ENCODE measurements at places on chromosomes 2 and 18. TPM values are rescaled to one million over a fixed set of nuclear protein-coding genes. Genes with fewer than 3 reads are reported as not detected.

DNA sequence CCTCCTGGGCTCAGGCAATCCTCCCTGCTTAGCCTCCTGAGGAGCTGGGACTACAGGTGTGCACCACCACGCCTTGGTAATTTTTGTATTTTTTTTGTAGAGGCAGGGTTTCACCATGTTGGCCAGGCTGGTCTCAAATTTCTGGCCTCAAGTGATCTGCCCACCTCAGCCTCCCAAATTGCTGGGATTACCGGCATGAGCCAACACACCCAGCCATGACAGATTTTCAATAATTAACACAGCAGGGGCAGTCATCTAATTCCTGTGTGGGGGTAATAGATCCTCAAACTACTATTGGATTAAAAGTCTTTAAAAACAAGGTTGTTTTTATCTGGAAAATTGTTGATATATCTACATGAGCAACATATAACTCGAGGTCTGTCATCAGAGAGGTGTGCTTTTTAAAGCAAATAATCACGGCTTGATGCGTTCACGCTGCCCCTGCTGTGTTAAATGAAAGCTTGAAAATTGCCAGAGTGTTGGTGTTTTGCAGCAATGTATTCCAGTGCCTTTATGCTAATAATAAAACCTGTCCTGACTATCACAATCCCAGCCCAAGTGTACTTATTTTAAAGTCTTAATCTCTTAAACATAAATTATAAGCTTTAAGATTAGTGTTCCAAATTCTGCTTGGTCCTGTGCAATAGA lies 35.6 kb upstream of the ASB1 start:
- no peak for DNase-seq

- DNase-seq = no peak
Observed at GRCh38 chr2:197915548-197916265, 111.3 kb downstream of the PLCL1 start.

GRCh38 chr2:14626873-14627272 lies 5.6 kb upstream of the LRATD1 start:
- DNase-seq = no peak

Gene CDH19
- not detected for total RNA-seq

DNA sequence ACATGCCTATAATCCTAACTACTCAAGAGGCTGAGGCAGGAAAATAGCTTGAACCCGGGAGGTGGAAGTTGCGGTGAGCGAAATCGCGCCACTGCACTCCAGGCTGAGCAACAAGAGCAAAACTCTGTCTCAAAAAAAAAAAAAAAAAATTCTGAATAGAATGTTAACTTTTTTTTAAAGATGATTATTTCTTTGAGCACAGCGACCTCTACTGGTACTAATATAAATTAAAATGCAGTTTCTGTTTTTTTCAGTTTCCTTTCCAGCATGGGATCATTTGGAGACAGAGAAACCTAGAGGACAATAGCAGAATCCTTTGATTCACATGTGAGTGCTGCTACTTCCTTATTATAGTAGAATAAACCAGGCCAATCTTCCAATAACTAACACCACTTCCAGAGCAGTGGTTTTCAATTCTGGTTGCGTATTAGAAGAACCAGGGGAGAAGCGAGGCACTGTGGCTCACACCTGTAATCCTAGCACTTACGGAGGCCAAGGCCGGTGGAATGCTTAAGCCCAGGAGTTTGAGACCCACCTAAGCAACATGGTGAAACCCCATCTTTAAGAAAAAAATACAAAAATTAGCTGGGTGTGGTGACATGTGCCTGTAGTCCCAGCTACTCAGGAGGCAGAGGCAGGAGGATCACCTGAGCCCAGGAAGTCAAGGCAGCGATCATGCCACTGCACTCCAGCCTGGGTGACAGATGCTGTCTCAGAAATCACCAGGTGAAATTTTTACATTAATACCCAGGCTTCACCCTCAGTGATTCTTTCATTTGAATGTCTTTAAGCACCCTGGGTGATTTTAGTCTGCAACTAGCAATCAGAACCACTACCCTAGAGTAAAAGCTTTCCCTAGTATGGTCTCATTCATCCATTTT lies 10.1 kb downstream of the SRSF7 start:
- no peak for DNase-seq

Gene WNT10A
- total RNA-seq = 3.1 TPM

Gene CD8B2
- total RNA-seq = 1.3 TPM

GRCh38 chr2:196293751-196294515 lies 122.6 kb upstream of the STK17B start:
- DNase-seq = no peak

Gene NT5C1B
- total RNA-seq = not detected

DNA sequence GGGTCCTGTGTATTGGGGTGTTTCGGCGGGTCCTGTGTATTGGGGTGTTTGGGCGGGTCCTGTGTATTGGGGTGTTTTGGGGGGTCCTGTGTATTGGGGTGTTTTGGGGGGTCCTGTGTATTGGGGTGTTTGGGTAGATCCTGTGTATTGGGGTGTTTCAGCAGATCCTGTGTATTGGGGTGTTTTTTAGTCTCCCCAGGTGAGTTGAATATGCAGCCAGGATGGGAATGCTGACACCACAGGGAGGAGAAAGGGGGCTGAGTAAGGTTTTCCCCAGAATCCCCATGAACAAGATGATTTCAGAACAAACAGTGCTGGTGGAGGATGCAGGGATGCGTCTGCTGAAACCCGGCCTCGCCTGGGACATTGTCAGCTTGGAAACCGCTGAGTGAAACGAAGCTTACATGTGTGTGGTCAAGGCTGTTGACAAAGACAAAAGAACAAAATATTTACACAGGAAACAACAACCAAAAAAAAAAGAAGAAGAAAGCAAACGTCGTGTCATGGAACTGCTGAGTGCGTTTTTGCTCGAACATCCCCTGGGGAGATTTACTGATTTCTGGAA lies 88.5 kb upstream of the ODC1 start:
- DNase-seq = no peak

DNA sequence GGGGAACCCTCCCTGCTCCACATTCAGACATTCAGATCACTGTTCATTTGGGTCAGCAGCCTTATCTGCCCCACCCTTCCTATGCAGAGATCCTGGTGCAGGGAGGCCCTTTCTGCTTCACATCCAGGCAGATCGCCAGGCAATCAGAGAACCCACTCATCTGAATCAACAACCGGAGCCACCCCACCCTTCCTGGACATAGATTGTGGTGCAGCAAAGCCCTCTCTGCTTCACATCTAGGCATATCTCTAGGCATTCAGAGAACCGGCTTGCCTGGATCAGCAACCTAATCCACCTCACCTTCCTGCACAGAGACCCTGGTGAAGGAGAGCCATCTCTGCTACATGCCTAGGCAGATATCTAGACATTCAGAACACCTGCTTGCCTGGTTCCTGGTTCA lies 184.5 kb upstream of the CNTNAP5 start:
- no peak for DNase-seq

Gene SEPTIN10
- 3.4 TPM for total RNA-seq

DNA sequence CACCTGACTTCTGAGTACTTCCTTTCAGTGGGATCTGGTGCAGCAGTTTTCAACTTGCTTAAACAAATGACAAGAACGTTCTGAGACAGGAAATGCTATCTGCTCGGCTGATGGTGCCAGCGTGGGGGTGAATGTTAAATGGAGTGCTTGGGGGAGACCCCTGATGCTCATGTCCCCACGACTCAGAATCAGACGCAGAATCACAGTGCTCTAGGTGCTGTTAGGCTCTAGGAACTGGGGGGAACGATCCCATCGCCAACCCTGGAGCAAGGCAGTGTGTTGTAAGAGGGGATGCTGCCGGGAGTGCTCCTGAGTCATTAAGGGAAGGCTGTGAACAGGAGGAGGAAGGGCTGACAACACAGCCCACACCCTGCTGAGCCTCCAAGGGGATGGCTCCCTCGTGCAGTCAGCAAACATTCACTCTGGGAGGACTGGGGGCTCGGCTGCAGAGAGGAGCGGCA lies 34.1 kb upstream of the KCNF1 start:
- DNase-seq = no peak

- DNase-seq = no peak
Observed at GRCh38 chr18:71784777-71785176, 759.4 kb downstream of the CBLN2 start.

DNA sequence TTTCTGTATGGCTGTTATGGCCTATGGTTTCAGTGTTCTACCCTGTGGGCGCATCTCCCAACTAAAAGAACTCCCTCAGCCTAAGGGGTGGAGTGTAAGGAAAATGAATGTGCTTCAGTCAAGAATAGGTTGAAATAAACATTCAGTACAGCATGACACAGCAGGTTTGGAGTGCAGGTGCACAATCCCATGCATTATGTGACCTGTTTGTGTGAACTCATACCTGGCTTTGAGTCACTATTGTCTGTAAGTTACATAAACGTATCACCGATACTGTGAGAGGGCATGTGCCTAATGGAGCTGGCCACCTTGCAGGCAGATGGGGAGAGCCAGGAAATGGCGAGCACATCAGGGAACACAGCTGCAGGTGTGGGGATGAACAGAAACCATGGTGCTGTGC lies 216.0 kb downstream of the DSEL start:
- DNase-seq = peak; percentile 9

GRCh38 chr2:24239553-24239952 lies 64.7 kb downstream of the FAM228A start:
- no peak for DNase-seq

Gene CRIM1
- 5.8 TPM for total RNA-seq

DNA sequence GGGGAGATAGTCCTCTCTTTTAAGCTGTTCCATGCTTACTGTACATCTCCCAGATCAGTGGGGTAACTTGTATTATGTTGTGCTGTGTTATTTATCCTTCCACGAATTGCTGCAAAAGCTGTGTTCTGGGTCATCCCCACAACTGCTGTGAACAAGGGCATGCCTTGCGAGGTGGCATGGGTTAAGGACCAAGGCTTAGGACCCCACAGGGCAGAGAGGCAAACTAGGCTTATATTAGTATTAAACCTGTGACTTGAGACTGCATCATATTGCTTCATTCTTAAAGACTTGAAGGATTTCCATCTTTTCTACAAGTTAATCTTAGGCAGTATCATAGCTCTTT lies 19.9 kb downstream of the RND3 start:
- no peak for DNase-seq

DNA sequence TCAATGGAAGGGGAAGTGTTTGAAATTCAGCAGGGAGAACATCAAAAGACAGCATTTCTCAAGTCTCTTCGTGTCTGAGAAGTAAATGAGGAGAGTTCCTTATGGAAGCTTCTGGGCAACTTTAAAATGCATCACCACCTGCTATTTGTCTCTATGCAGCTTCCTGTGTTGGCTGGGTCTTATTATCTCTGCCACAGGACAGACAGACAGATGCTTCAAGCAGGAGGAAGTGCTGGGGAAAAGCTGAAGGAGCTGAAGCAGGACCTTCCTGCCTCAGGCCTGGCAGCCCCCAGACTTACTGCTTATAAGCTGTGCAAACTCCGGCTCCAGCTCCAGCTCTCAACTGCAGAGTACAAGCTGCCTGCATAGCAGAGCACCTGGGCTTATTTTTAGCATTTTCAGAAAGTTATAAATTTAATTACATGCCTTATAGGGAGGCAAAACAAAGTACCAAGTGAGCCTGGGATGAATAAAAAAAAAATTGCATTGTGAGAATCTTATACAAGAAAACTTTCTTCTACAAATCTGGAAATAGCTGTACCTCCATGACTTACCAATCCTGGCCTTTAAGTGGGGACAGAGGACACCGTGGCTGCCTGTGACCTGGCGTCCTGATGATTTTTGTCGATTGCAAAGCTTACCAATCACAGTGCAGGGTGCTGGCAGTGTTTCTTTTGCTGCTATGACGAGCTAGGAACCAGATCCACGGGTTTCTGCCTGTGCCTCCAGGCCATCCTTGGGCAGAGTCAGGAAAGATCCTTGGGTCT lies 206.3 kb downstream of the SEPTIN10 start:
- DNase-seq = no peak

DNA sequence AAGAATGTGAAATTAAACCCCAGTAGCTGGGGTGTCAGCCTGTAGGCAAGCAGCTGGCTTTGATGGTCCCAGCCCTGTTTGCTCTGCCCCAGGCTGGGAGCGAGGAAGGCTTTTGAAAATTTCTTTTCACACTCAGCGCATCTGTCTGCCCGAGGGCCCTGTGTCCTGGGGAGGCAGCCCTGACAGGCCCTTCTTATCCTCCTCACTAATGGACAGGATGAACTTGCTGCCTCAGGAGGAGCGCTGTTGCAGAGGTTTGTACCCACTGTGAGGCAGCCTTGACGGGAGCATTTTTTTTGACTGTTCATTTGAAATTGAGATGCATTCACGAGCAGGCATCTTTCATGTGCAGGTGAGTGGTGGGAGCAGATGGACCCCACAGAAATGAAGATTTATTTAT lies 62.4 kb downstream of the SERPINB8 start:
- DNase-seq = no peak

- DNase-seq = no peak
Observed at GRCh38 chr18:32846896-32847295, 74.1 kb upstream of the KLHL14 start.

GRCh38 chr2:64637000-64637635 lies 16.6 kb downstream of the SERTAD2 start:
- no peak for DNase-seq

DNA sequence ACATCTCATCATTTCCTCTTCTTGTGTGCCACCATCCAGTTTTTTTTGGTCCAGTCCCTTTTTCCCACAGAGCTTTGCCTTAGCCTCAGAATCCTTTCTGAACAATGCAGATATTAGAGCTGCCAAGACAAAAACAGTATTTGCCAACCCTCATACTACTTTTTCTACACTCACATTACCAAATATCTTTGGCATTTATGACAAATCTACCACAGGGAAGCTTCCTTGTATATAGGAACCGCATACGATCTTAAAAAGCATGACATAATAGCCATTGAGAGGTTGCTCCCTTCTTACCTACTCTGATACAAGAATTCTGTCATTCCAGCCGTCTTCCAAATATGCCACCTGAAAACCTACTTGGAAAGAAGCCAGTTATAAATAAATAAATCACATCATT lies 9.4 kb downstream of the ZNF24 start:
- no peak for DNase-seq

Data from T-cell (primary cell).